ENCODE measurements at places on chromosomes 2 and 18.

GRCh38 chr18:59231114-59231513 lies 11.2 kb downstream of the GRP start:
- no peak for DNase-seq

- no peak for DNase-seq
These were observed 70.5 kb upstream of the ZNF516 start for GRCh38 chr18:76565238-76566173.

GRCh38 chr18:61912476-61912875 lies 19.7 kb upstream of the RNF152 start:
- no peak for DNase-seq

GRCh38 chr2:214104967-214105366 lies 305.9 kb upstream of the VWC2L start:
- DNase-seq = no peak

- DNase-seq = no peak
These were observed 122.1 kb upstream of the HS6ST1 start for GRCh38 chr2:128440666-128441340.

GRCh38 chr2:233265899-233266431 lies 14.5 kb downstream of the ATG16L1 start:
- no peak for DNase-seq

DNA sequence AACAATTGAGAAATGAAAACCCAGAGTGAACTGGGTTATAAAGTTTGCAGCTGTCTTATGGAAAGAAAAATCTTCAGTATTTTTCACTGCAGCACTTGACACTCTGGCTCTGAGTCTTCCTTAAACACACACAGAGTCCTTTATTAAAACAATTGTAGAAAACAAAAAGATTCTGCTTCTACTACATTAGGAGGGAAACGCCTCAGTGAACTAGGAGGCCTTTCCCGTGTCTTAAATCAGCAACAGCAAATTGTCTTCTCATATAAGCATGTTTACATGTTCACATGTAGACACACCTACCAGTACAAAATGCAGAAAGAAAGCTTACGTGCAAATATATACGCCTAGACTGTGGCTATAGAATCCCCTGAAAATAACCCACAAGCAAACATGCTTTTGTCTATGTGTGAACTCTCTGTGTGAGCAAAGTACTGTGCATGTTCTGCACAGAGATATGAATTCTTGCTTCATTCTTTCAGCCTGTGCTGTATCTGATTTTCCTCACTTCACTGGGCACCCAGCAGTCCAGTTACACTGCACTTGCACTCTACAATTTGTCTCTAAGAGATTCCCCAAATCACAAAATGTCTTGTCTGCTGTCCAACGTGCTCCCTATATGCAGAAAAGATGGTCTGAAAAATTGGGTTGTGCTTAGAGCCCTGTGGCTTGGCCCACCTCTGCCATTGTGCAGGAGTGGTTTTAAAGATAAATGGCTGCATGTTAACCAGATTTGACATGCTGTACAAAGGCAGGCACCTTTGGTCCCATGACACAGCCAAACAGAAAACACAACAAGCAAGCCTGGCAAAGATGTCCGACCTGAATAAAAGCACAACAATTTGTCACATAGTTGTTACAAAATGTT lies 24.5 kb downstream of the ZEB2 start:
- DNase-seq = no peak

- DNase-seq = no peak
These were observed 22.6 kb upstream of the CALCRL start for GRCh38 chr2:187470698-187471097.

DNA sequence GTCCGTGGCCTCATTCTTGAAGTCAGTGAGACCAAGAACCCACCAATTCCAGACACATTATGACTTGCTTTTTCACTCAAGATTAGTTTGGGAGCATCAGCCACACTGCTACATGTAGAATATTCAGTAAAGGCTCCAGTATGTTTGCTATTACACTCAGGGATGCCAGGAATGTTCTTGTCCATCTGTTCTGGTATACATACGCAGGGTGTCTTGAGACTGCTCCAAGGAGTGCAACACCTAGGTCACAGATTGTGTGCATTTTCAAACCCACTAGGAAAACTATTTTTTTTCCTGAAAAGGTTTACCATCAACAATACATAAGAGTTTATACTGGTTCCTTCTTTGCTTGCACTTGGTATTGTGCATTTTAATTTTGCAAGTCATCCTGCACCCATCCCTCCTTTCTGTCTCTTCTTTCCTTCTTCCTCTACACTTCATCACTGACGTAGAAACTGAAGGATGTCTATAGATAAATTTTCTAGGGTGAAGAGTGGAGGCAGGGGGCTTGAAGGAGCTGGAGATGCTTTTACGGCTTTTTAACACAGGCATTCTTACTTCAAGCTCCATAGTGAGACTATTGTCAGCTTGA lies 35.3 kb upstream of the MAP2 start:
- DNase-seq = no peak

DNA sequence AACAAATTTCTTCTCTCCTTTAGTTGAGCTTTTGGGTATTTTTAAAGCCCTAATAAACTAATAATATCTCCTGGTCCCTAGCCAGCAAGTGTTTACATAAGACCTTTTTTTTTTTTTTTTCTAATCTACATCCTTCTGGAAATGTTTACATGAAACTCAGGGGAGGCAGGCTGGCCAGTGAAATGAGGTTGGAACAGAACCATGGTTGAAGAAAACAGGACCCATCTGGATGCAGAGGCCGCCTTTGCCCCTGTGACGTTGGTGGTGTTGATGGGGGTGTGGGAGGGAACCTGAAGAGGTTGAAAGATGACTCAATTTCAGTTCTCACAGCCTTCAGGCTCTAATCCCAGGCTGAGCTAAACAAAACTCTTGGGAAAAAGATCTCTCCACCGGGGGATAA lies 118.5 kb downstream of the NRP2 start:
- DNase-seq = no peak
